ENCODE measurements at places on chromosomes 1 and 21.
A peak's percentile ranks its signal among the peaks of the same experiment; 100 is the strongest.

- no peak for DNase-seq
These were observed 18.5 kb upstream of the BTG3 start for GRCh38 chr21:17631195-17631594.

GRCh38 chr1:180793451-180793850, 119.2 kb upstream of the KIAA1614 start:
- no peak for DNase-seq

DNA sequence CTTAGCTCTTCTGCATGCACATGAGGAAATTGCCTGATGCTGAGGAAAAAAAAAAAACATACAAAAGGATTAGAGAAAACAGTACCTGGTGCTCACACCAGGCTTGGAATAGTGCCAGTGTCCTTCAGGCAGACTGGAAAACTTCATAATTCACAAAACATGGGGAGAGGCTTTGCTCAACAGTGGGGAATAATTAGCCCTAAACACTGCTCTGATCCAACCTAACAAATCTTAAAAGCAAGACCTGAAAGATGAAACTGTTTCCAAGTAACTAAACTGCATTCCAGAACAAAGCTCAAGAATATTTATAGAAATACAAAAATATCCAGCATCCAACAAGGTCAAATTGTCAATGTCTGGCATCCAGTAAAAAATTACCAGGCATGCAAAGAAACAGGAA, 124.8 kb downstream of the AK5 start:
- no peak for DNase-seq

DNA sequence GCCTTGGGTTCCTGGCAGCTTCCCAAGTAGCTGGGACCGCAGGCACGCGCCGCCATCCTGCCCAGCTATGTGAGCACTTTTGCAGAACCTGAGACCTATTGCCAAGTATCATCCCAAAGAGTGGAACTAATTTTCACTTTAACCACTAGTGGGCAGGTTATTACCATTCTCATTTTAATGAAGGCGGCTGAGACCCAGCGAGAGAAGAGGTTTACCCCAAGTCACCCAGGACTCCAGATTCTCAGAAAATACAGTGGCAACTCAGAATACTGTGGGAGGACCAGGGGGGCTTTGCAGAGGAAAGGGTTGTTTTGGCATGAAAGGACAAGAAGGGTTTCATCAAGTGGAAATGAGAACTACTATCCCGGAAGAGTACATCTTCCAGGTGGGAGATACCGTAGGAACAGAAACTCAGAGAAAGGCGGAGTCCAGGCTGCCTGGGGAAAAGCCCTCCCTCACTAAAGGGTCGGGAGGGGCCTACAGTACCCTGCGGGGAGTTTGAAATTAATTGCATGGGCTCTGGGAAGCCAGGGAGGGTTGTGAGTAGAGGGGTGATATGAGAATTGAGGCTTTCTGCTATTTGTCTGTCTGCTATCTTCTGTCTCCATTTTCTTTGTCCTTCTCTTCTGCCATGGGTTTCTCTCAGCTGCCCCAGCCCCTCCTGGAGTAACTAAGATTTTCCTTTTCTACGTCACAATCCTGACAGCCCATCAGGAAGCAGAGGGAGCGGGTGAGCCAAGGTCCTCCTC, 7.2 kb upstream of the SEMA4A start:
- no peak for DNase-seq

GRCh38 chr21:43188592-43189210, 19.9 kb downstream of the CRYAA start:
- no peak for DNase-seq

DNA sequence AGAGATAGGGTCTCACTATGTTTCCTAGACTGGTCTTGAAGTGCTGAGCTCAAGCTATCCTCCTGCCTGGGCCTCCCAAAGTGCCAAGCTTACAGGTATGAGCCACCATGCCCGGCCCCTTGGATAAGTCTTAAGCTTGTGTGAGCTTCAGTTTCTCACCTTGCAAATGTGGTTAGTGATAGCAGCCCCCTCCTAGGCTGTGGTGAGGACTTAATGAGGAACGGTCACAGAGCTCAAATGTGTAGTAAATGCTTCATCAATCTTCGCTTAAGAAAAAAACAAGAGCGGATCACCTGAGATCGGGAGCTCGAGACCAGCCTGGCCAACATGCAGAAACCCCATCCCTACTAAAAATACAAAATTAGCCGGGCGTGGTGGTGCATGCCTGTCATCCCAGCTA, 3.0 kb downstream of the CNR2 start:
- DNase-seq: no peak

DNA sequence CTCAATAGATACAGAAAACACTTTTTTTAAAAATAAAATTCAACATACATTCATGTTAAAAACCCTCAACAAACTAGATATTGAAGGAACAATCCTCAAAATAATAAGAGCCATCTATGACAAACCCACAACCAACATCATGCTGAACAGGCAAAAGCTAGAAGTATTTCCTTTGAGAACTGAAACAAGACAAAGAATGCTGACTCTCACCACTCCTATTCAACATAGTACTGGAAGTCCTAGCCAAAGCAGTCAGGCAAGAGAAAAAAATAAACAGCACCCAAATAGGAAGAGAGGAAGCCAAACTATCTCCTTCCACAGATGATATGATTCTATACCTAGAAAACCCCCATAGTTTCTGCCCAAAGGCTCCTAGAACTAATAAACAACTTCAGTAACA, 46.2 kb upstream of the IVNS1ABP start:
- no peak for DNase-seq

- DNase-seq: no peak
These were observed 86.3 kb downstream of the ACBD6 start for GRCh38 chr1:180415985-180416633.

DNA sequence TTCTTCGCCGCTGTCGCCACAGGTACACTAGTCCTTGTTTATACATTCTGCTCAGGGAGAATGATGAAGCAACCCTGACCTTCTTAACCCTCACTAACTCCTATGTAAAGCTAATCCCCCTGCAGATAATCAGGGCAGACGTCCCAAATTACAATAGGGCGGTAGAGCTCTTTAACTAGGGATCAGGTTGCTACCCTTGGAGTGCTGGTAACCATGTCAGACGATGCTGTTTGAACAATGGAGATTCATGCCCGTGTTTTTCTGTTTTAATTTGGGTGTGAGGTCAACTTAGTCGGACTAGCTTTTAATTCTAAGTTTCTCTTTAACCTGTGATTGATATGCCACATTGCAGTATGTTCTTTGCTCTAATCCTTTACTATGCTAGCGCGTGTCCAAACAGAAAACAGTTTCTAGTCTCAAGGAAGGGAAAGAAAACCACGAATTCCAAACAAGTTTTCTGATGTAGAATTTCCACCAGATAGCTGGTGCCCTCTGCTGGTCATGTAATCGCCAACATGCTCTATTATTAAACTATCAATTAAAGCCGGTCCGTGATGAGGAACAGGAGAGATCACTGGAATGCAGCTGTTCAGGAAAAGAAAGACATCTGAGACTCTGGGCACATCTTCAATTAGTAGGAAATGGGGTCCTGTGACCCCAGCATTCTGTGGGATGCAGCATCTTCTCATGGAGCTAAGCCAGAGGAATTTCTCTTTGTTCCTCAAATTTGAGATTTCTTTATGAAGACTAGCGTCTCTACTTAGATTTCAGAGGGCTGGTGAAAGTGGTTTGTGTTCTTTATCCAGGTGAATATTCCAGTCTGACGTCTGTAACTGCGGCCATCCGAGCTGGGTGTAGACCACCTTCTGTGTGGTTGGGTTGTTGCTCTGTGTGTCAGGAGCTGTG, 18.3 kb upstream of the VAMP3 start:
- no peak for DNase-seq

GRCh38 chr1:25609921-25610320, 6.7 kb upstream of the MAN1C1 start:
- DNase-seq: no peak

GRCh38 chr1:65232461-65232990, 76.8 kb upstream of the DNAJC6 start:
- no peak for DNase-seq

DNA sequence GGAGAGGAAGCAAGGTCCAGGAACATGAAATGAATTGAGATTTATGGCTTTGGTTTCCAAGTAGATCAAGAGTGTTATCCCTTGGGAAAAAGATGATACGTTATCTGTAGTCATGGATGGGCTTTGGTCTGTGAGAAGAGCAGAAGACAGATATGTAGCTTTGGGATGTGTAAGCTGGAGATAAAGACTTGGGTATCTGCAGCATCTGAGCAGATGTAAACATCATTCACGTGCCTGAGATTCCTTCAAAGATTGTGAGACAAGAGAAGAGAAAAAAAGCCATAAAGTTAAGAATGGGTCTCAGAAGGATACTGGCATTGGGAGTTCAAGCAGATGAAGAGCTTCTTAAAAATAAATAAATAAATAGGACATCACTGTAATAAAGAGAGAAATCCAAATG, 217.8 kb downstream of the PTPRC start:
- DNase-seq: no peak

GRCh38 chr1:26541816-26542711, 12.5 kb downstream of the RPS6KA1 start:
- peak; percentile 50 for DNase-seq

DNA sequence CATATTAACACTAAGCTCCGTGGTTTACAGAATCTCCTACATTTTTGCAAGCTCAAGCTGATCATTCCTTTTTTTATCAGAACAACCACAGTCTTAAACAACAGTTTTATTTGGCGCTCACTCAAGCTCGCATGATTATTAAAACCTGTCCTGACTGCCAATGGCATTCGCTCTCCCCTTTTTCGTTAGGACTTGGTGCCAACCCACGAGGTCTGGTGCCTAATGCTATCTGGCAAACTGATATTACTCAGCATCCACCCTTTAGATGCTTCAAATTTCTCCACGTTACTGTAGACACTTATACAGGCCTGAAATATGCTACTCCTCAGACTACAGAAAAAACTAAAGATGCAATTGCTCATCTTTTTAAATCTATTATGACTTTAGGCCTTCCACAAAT, 23.0 kb upstream of the ITLN1 start:
- DNase-seq: no peak

DNA sequence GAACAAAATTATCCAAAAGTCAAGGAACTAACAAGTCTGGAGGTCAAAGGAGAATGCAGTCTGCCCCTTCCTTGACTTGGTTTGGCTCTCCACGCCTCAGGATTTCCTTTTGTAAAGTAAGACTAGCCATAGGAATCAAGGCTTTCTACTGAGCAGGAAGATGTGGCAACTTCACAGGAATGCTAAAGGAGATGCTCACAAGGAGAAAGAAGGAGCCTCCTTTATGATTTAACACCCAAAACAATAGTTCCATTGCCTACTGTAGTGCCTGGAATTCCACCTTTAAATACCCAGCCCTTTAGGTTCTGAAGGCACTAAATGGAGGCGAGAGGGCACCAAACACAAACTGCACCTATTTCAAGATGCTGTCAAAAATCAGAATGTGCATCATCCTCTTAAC, 176.3 kb upstream of the NFIA start:
- no peak for DNase-seq

- DNase-seq: no peak
These were observed 31.8 kb upstream of the ENO1 start for GRCh38 chr1:8910331-8910730.

GRCh38 chr1:9186082-9186859, 48.3 kb upstream of the H6PD start:
- DNase-seq: no peak

DNA sequence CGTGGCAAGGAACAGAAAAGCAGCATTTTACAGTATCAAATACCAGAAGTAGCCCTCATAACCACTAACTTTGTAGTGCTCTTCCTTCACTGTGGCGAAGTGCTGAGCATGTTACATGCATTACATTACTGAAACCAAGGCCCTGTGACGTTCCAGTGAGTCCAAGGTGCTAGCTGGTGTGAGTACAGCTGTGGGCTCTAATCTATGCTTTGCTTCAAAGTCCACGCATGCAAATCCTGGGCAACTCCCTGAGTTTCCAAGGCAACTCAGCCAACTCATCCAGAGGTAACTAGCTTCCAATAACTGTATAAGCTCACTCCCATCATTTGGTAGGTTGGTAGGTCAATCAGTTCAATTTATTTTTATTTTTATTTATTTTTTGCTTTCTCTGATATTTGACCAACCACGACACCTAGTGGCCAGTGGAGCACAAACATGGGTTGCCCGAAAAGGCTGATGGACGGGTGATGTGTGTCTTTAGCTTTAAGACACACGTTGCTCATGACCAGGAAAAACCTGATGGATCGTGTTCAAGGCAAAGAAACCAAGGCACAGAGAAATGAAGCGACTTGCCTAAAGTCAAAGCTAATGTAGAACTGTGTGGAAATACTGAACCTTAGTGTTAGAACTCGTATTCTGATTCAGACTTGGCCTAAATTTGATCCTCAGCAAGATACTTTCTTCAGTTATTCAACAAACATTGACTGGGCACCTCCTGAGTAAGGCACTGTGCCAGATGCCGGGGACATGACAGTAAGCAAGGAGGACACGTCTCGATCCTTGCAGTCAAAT, 73.0 kb downstream of the GNG12 start:
- DNase-seq: peak; percentile 28

- no peak for DNase-seq
These were observed 10.7 kb upstream of the GPR25 start for GRCh38 chr1:200861937-200862647.

GRCh38 chr1:171017426-171017825, 73.3 kb upstream of the FMO3 start:
- no peak for DNase-seq

- no peak for DNase-seq
These were observed 10.9 kb upstream of the GNB1 start for GRCh38 chr1:1901641-1902294.

GRCh38 chr1:94362466-94363058, 55.6 kb upstream of the ABCD3 start:
- no peak for DNase-seq

DNA sequence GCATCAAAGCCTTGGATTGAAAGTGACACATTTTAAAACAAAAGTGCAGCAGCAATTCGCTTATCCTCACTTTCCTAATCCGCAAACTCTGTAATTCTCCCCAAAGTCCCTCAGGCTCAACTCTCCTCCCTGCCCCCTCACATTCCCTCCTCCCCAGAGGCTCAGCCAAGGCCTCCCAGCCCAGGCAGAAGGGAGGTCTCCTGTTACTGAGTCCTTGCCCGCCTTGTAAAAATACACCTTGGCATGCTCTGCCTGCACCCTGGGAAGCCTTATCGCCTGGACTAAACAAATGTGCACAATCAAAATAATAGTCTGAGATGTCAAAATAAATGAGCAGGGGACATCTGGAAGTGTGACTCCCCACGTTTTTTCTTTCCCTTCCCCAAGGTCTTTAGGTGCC, 109.7 kb downstream of the PLXNA2 start:
- DNase-seq: no peak

GRCh38 chr21:42734323-42734971, 81.0 kb downstream of the PDE9A start:
- no peak for DNase-seq

DNA sequence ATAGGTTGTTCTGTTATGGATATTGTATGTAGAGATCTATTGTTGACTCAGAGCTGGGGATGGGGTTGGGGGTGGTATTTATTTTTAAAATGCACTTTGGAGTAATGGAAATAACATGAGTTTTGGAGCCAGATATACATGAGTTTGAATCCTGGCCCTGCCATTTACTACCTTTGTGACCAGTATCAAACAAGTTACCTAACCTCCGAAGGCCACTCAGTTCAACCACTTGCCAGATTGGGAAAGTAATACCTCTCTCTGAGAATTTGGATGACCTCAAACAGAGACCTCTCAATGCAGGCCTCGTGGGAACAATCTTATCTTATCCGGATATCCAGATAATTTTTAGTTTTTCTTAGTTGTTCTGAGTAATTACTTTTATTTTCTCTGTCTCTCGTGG, 181.0 kb downstream of the FGGY start:
- DNase-seq: no peak

Data from activated CD8-positive, alpha-beta memory T cell treated with anti-CD3 and anti-CD28 coated beads for 4 hours (primary cell).